ENCODE measurements at places on chromosomes 2 and 18.

- no peak for DNase-seq
Observed at GRCh38 chr2:71906357-71906973, 241.2 kb downstream of the CYP26B1 start.

DNA sequence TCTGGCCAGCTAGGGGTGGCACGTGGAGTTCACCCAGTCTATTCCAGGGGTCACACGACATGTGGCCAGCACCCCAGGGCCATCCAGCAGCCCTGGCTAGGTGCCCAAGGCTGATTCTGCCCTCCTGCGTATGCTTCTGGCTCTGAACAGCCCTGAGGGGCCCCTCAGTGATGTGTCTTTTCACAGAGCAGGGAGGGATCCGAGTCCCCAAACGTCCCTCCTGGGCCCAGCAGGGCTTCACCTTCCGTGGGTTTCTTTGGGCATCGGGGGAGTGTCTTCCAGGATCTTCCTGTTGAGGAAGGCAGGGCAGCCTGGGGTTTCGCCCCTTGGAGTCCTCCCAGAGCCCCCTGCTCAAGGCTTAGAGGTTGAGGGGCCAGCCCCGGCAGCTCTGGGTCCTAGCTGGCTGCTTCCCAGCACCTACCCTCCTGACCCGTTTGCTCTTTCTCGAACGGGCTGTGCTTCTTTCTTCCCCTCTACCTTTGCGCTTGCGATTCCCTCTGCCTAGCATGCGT is 165.9 kb downstream of the DYSF start:
- no peak for DNase-seq

GRCh38 chr2:174846941-174847938 is 83.0 kb upstream of the CHRNA1 start:
- DNase-seq: no peak

DNA sequence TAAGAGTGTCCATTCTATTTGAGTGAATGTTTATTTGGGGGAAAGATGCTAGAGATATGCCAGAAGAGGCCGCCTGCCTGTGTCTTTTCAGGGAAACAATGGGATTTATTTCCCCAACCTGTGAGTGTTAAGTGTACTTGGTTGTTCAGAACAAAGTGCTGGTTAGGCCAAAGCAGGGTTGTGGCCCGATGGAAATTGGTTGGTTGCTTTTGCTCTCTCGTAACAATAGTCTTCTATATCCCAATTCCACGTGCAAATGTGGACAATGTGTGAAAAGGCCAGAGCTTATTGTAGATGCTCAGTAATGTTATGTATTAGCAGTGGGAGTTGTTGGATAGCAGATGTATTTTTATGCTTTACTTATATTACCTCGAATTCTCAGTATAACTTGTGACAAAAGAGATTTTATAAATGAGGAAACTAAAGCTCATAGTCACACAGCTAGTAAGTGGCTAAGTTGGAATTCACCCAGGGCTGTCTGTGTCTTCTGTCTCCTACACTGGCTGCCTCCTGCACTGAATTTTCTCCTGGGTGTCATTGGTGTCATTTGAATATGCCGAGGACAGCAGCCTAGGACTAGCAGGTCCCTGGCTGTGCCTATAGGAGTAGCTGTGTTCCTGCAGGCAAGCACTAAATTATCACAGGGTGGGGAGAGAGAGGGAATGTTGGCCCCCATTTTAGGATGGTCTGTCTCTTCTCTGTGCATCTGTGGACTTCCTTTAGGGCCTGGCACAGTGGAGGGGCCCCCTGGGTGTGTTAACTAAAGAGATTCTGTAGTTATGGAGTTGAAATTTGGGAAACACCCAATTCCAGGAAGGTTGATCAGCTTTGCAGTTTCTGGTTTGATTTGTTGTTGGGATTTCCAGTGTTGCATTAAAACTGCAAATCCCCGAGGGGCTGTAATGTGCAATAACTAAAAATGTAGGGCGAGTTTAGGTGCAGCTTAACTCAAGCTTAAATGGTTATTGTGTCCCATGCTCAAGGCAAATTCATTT is 21.6 kb downstream of the GPD2 start:
- DNase-seq: no peak

DNA sequence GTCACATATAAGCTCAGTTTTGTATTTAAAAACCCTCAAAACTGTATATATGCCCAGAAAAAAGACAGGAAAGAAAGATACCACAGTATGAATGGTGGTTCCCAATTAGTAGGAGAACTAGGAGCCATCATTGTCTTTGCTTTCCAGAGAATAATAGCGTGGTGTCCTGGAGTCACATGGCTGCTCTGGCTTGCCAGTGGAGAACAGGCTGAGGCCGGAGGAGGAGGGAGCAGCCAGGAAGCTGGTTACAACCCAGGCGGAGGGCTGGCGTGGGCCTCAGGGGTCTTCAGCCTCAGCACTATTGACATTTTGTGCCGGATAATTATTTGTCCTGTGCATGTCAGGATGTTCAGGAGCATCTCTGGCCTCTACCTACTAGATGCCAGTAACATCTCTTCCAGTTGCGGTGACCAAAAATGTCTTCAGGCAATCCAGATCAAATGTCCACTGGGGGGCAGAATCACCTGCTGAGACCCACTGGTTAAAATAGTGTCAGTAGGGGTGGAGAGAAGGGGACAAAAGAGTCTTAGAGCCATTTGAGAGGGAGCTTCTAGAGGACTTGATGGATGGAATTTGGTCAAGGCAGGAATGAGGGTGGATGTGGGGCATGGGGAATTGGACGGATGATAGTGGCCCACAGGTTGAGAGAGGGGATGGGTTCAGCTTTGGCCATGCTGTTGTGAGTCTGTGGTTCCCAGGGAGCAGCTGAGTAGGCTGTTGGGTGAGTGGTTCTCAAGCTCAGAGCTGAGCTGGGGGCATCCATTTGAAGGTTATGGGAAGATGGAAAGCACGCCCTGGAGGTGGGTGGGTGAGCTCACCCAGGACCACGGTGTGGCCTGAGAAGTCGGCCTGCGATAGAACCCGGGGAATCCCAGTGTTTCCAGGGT is 144.9 kb downstream of the AGAP1 start:
- DNase-seq: no peak

DNA sequence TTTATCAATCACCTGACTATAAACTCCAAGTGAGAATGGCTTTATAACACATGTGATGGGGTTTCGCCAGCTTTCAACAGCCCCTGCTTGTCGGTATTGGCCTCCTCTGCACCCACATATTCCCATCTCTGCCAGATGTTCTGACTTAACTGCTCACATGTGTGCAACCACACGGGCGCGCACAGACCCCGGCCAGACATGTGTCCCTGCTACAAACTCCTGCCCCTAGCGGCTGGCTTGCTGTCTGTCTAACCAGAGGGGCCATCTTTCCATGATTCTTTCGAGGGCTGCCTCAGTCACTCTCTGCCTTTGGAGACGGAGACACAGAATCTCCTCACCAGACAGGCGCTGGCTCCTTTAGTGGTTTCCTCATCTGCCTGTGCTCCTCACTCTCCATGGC is 15.3 kb downstream of the STON1 start:
- DNase-seq: no peak

GRCh38 chr2:210267698-210268097 is 42.5 kb upstream of the ACADL start:
- DNase-seq: no peak

DNA sequence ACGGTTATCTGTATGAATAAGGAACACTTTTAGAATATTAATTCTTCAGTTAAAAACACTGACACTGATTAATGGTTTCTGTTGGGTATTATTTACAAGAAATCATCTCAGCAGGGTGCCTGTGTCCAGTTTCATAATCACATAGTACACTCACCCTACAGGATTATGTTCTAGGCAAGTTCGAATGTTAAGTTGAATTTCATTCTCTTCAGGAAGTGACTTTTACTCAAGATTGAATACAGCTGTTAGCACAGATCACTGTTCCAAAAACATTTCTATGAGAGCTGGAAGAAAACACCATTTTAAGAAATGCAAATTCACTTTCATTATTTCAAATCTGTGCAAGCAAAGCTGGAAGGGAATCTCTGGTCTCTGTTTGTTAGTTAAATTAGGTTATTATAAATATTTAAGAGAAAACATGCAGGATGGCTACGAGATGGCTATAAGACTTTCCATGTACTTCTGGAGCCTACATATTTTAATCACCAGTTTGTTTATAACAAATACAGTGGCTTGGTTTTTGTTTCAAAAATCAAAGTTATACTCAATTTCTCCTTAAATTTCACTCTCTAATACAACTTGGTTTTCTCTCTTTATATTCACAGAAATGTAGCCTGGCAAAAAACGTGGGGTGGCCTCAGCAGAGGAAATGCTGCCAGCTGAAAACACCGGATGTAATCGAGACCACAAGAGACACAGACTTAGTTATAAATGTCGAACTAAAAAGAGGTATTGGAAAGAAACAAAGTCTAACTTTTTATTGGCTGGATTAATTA is 65.8 kb downstream of the RBMS1 start:
- DNase-seq: no peak

- no peak for DNase-seq
Observed at GRCh38 chr18:63224630-63225029, 94.9 kb downstream of the BCL2 start.

DNA sequence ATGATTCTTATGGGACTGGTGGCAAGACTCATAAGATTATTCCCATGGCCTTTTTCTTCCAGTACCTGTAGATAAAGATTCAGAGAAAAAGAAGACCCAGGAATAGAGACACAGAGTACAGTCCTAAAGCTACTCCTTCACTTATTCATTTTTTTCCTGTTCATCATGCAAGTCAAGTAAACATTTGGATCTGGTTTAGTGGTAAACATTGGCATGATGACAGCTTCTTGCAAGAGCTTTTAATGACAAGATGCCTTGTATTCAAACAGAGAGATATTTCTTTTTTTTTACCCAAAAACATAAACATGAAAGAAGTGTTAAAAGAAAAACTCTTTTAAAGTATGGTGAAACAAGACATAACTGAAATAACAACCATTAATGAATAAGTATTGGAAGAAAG is 20.2 kb downstream of the CXCR2 start:
- no peak for DNase-seq
